ENCODE measurements at places on chromosomes 5 and 9.

- no peak for DNase-seq
Observed at GRCh38 chr5:143635888-143636287, 176.1 kb upstream of the HMHB1 start.

GRCh38 chr9:107105784-107106183 lies 177.3 kb upstream of the RAD23B start:
- DNase-seq, result no peak

DNA sequence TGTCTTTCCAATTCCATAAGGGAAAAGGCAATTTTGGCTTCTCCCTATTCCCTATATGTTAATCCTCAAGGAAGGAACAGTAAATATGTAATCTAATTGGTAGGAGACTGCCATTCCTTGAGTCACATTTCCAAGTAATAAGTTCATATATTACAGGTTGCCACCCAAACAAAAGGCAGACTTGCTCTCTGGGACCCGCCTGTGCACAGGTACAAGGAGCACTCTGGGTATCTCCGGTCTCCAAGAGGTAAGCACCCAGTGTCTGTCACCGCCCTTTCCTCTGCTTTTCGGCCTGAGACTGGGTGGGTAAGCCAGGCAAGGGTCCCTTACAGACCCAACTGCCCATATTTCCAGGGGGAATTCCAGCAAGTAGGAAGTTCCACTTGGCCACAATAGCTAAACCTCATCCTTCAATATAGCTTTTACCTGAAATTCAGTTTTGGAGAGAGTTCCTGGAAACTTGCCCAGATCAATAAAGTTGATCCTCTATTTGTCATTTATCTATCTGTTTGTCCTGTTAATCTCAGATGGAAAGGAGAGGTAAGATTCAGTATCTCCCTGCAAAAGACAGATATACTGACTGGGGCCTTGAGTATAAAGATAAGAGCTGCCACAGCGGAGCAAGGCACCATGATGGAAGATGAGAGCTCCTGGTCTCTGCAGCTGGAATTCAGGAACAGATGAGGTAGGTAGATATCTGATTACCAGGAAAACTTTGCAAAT lies 81.8 kb downstream of the SUSD1 start:
- no peak for DNase-seq

DNA sequence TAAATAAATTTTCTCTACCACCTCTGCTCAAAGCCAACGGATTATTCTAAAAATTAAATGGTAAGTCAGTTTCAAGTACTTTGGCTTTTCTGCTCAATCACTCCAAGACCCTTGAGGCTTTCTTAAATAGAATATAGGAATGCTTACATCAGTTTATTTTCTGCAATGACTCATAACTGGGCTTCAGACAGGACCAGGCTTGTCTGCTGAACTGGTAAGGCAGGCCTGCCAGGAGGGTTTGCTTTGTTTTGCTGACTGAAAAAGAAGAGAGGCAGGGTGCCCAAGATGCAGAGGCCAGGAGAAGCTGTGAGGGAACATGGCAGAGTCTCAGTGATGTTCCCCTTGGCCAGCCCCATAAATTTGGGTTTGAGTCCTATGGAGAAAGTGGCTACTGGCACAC lies 60.3 kb upstream of the EPB41L4A start:
- DNase-seq, result no peak

DNA sequence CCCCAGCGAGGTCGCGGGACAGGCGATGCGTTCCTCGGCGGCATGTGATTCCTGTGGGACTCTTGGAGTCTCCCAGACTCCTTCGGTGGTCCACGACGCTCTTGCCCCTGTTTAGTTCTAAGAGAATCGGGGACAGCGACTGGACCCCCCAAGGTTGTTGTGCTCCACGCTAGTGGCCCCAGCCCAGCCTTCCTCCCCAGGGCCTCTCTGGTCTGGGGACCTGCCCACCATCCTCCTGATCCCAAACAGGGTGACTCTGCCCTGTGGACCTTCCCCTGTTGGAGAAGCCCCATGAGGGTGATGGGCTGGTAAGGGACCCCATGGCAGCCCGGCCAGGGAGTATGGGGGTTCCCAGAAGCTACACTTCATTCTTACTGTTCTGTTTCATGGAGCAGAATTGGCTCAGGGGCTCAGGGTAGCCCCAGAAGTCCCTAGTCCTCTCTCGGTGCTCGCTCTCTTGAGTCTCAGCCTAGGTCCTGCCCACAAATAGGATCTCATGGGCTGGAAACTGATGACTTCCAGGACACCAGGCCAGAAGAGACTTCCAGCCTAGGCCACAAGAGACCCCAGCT lies 880 bp downstream of the CARD19 start:
- no peak for DNase-seq

DNA sequence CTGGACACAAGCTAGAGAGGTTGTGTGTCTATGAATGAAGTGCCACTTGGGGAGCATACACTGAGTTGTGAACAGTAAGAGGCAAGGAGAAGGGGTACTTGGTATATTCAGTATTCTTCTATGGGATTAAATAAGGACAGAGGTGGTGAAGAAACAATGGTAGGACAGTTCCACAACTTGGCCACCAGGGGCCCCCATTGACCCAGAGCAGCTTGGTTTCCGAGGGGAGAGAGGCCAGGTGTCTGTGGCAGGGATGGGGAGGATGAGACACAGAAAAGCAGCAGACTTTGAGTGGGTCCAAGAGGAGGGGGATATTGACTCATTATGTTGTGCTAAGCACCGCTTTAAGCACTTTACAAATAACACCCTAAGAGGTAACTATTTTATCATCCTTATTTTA lies 220.6 kb downstream of the MELK start:
- DNase-seq, result no peak

GRCh38 chr5:108238936-108239887 lies 142.7 kb downstream of the FBXL17 start:
- no peak for DNase-seq
